Activated T-helper 2 cell treated with anti-CD3 and anti-CD28 coated beads, Interferon-gamma antibody, Interleukin-2, Interleukin-4, amounts not matched to agents 10 μg/mL and 5 μg/mL and 100 μg/mL, durations not matched to agents 14 hours and 24 hours and 36 hours (primary cell): ENCODE measurements at places on chromosomes 12 and 14. TPM values are rescaled to one million over a fixed set of nuclear protein-coding genes. Genes with fewer than 3 reads are reported as not detected.
A peak's percentile ranks its signal among the peaks of the same experiment; 100 is the strongest.

DNA sequence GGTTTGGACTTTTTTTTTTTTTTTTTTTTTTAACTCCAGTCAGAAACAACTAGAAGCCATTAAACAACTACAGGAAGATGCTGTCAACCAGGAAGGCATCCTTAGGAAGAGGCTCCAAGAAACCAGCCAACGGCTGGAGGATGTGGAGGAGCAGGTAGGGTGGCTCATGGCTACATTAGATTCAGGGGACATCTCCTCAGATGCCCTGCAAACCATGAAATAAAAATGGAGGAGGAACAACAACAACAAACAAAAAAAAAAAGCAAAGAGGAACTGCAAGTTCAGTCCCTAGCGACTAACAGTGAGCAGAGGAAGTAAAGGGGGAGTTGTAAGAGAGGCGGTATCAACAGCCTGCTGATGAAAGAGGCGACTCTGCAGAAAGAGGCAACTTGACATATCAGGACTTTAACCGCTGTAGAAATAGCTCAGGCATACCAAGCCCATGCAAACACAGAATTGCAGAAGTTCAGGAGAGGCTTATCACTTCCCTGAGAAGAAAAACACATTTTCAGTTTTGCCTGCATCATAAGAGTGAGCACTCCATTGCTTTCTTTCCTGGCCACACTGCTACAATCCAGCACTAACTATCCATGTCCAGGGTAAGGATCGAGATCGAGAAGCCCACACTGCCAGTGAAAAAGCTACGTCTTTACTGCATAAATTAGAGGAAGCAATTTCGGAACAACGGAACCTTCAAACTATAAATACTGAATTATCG is 103.5 kb upstream of the BCAT1 start:
- H3K27me3 ChIP-seq: peaks cover 3% of the 10 kb centered on the region
- peaks cover 45% of the 10 kb centered on the region for H3K4me1 ChIP-seq
- DNase-seq: peak; percentile 61
- H3K4me3 ChIP-seq: peak overlapping the region; percentile 85
- H3K27ac ChIP-seq: peak overlapping the region; percentile 100

DNA sequence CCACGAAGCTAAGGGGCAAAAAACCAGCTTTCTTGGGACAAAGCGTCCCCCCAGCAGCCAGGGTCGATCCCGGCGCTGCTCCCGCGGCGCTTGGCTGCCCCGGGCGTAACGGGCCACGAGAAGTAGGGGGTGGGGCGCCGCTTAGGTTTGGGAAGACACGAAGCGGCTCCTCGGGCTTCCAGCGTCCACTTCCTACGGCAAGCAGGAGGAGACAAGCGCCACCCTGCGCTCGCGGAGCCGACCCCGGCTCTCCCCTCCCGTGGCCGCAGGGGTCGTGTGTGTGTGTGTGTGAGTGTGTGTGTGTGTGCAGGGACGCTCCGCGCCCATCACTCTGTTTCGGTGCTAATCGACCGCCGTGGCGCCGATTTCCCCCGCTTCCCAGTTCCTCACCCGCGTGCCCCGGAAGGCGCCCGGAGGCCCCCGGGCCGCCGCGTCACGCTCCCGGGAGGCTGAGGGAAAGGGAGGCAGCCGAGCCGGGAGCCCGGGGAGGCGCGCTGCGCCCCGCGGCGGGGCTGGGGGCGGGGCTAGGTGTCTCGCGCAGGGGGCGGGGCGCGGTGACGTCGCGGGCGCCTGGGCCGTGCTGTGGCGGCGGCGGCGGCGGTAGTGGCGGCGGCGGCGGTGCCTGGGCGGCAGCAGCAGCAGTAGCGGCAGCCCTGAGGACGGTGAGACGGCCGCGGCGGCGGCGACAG is at the start of gene ERC1:
Gene ERC1 (plus strand): TSS at position 563 of the 689 bp plus-strand sequence. CDS start 36,681 bp downstream, outside the sequence.
- peak within 1 kb of the TSS; percentile 95 for H3K4me3 ChIP-seq
- peaks cover 35% of the 10 kb centered on the region for H3K4me1 ChIP-seq
- H3K36me3 ChIP-seq: no peaks in the 10 kb centered on the region
- peak; percentile 83 for DNase-seq

DNA sequence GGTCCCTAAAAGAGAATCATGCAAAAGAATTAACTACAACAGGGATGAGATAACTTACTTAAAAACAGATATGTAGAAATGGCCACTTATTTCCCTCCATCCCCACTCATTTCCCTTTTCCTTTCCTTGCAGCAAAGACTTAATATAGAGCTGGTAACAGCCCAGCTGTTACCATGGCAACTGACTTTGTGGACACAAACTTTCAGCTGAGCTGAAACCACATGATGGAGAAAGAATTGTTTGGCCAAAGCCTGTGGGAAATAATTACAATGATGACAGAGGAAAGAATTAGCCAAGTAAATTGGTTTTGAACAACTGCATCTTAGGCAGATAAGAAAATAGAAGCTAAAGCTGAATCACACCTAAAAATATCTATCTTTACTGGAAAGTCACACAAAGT is 364.9 kb downstream of the GALC start:
- no peaks in the 10 kb centered on the region for H3K36me3 ChIP-seq
- no peak overlapping the region for H3K4me3 ChIP-seq
- H3K4me1 ChIP-seq: no peaks in the 10 kb centered on the region

- no peaks in the 10 kb centered on the region for H3K4me1 ChIP-seq
- no peak overlapping the region for H3K27ac ChIP-seq
- DNase-seq: no peak
- peaks cover 13% of the 10 kb centered on the region for H3K27me3 ChIP-seq
Measured at GRCh38 chr12:91423693-91424050, 241.1 kb upstream of the DCN start.

GRCh38 chr14:69937367-69938081 is 58.3 kb downstream of the SMOC1 start:
- H3K4me1 ChIP-seq: no peaks in the 10 kb centered on the region
- H3K27me3 ChIP-seq: peaks cover 26% of the 10 kb centered on the region

DNA sequence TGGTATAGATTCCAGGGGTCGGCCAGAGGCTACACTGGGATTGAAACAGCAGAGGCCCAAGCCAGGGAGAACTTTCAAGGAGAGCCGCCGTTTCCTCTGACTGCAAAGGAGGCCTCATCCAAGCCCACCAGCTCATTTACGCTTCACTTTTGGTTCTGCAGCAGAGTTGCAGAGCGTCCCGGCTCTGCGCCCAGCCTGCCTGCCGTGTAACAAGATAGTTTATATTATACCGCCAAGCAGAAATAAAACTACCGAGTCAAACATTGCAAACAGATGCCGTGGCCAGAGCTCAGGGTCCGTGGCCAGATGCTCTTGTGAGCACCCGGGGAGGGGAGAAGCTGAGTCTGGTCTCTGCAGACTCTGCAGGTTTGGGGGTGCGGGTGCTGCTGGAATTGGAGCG is 60.7 kb upstream of the TBX3 start:
- H3K36me3 ChIP-seq: no peaks in the 10 kb centered on the region
- no peaks in the 10 kb centered on the region for H3K4me1 ChIP-seq
- H3K27me3 ChIP-seq: no peaks in the 10 kb centered on the region
- DNase-seq: no peak
- no peak overlapping the region for H3K27ac ChIP-seq

- H3K4me3 ChIP-seq: peak within 1 kb of the TSS; percentile 59
- H3K27me3 ChIP-seq: peaks cover 78% of the 10 kb centered on the region
- no peak within 1 kb of the TSS for H3K27ac ChIP-seq
- H3K36me3 ChIP-seq: peaks cover 8% of the 10 kb centered on the region
- DNase-seq: peak; percentile 82
Measured at GRCh38 chr12:49336645-49337584, at the start of gene C1QL4. TSS of gene C1QL4 (minus strand) at chr12:49337188. CDS start at chr12:49336477, 711 bp downstream.

DNA sequence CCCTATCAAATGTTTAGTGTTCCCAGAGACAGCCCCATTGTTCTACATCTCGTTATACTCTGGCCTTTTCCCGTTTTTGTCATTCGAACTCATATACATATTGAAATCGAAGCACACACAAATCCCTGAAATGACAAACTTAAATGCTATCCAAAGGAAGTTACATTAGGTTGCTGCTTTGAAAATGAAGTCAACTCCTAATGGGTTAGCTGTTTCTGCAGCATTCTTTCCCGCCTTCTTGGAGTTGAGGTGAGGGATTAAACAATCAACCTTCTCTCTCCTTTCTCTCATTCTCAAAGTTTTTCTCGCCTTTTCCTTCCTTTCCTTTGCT is 642 bp upstream of the PHC1 start:
- peaks cover 27% of the 10 kb centered on the region for H3K27me3 ChIP-seq
- no peak for DNase-seq
- peak overlapping the region; percentile 54 for H3K27ac ChIP-seq
- H3K36me3 ChIP-seq: no peaks in the 10 kb centered on the region

DNA sequence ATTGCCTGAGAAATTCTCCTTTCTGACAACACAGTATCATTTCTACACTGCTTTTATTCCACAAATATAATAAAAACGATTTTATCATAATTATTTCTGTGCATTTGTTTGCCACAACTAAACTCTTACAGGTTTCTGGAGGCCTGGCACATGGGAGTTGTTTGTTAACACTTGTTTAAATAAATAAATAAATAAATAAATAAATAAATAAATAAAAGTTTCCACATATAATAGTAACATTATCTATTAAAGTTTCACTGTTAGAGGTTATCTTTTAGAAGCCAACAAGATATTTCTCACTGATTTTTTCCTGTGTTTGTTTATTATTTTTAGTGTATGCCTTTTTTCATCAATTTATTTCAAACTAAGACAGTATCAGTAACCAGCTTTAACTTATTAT is 323.3 kb downstream of the FOXG1 start:
- H3K4me1 ChIP-seq: no peaks in the 10 kb centered on the region
- no peak overlapping the region for H3K4me3 ChIP-seq
- no peak overlapping the region for H3K27ac ChIP-seq
- H3K36me3 ChIP-seq: no peaks in the 10 kb centered on the region
- DNase-seq: no peak

DNA sequence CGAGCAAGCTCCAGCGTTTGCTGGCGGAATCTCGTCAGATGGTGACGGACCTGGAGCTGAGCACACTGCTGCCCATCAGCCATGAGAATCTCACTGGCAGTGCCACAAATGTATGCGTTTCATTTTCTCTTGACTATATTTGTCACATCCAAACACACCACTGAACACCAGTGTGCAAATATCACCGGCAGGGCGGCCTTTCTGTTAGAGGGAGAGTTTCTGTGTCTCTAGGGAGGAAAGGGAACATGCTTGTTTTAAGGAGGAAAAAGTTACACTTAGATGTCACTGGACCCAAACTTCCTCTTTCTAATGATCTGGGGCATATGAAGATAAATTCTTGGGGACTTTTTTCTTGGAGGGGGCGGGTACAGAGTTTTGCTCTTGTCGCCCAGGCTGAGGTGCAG is 21.9 kb upstream of the HIP1R start:
- H3K27ac ChIP-seq: no peak overlapping the region
- no peaks in the 10 kb centered on the region for H3K36me3 ChIP-seq
- H3K4me1 ChIP-seq: peaks cover 2% of the 10 kb centered on the region
- H3K27me3 ChIP-seq: no peaks in the 10 kb centered on the region

DNA sequence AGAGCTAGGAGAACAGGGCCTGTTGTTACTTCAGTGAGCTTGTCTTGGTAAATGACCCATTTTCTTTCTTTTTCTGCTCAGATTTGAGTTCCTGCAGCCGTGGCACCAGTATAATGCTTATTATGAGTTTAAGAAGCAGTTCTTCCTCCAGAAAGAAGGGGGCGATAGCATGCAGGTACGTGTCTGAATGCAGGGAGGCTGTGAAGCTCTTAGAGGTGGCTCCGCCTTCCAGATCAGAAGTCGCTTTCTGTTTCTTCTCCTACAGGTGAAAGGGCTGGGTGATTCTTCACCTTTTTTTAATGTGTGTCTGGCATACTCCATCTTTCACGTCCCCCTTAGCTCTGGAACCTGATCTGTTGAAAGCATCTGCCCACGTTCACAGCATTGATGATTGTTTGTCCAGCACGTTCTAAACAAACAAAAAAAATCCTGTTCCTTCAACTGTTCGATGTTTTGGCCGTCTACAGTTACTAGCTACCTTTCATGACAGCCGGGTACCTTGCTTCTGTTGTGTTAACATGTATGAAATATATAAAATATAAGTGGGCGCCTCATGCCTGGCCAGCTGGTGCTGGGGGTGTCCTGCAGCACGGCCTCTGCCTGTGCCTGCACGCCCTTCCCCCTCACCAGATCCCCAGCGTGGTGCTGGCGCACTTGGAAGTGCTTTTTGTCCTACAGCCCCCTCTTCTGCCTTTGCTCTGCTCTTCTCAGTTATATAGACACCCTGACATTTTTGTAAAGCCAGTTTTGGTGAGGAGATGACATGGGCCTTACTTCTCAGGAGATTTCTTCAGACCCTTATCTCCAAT is 44.6 kb downstream of the SFSWAP start:
- no peak overlapping the region for H3K4me3 ChIP-seq
- H3K27me3 ChIP-seq: no peaks in the 10 kb centered on the region
- no peak overlapping the region for H3K27ac ChIP-seq
- peak; percentile 23 for DNase-seq

DNA sequence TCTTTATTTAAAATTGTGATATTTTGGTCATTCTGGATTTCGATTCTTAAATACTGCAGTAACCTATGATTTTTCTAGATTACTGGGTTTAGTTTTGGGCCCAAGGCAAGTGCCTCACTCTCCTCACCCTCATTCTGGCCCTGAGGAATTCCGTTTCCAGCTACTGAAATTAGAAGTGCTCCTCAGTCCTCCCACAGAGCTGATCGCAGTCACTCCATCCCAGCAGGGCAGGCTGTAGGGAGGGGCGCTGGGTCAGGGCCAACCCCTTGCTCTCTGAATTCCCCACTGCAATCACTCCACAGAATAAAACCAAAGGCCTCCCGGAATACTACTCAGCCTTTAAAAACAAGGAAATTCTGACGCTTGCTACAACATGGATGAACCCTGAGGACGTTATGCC is 66.5 kb upstream of the DIO3 start:
- H3K4me1 ChIP-seq: no peaks in the 10 kb centered on the region
- no peak overlapping the region for H3K27ac ChIP-seq
- DNase-seq: no peak
- H3K27me3 ChIP-seq: no peaks in the 10 kb centered on the region
- no peaks in the 10 kb centered on the region for H3K36me3 ChIP-seq
- H3K4me3 ChIP-seq: no peak overlapping the region

Gene RD3L
- not detected in 2 replicates for total RNA-seq

Gene TSPAN11
- total RNA-seq: not detected in 2 replicates

Gene CREBL2
- 22.3 and 23.3 TPM in 2 replicates for total RNA-seq

Gene COL2A1
- total RNA-seq: 0.14 and 0.27 TPM in 2 replicates

Gene STAB2
- not detected in 2 replicates for total RNA-seq

Gene CLEC2D
- 350 and 351 TPM in 2 replicates for total RNA-seq

Gene SIX4
- total RNA-seq: 1.1 and 1.3 TPM in 2 replicates
